ENCODE measurements at places on chromosomes 2 and 18.

GRCh38 chr18:28045176-28045810 lies 131.6 kb downstream of the CDH2 start:
- DNase-seq: no peak

- DNase-seq: no peak
These were observed 29.7 kb downstream of the XDH start for GRCh38 chr2:31384771-31385276.

GRCh38 chr2:208573569-208573968 lies 167.0 kb downstream of the PTH2R start:
- no peak for DNase-seq

DNA sequence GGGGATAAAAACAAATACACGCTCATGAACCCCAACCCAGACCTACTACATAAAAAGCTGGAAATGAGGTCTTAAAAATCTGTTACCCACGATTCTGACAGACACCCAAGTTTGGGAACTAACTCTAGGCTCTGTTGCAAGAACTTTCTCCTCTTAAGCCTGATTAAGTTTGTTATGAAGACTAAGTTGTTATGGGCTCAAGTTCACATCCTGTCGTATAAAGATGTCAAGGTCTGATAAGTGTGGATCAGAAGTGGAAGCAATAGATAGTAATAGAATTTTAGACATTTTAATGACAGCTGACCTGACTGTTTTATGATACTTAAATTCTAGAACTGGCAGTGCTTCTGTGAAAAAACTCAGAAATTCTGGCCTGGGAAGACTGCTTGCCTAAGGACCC lies 43.2 kb downstream of the LPIN2 start:
- no peak for DNase-seq
